ENCODE measurements at places on chromosomes 5 and 9.

- DNase-seq = no peak
Observed at GRCh38 chr5:91150636-91151035, 232.5 kb downstream of the ARRDC3 start.

- no peak for DNase-seq
Observed at GRCh38 chr5:157801-158200, 33.5 kb upstream of the LRRC14B start.

GRCh38 chr9:129038109-129038852, 1.9 kb downstream of the MIGA2 start:
- no peak for DNase-seq

DNA sequence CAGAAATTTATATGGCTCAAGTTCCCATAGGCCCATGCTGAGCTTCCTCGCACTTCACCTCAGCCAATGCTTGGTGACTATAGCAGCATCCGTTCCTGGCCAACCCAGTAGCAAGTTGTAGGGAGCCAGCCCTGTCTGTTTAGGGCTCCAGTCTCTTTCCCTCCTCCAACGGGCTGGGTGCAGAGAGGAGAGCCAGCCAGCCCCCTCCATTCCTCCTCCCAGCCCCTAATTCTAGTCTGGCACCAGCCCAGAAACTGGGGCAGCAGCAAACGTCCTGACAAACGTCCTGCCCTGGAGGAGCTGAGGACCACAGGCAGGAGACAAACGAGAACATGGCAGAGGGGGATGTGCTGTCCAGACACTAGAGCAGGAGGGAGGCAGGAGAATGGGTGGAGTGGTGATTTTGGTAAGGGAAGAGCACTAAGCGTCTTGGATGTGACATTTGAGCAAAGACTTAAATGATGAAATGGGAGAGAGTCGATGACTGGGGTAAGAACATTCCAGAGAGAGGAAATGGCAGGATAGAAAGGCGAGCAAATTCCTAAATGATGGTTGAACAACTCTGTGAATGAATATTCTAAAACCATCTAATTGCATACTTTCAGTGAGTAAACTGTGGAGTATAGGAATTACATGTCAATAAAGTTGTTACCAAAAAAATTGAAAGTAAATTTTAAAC, 222.5 kb upstream of the DAPK1 start:
- DNase-seq = no peak

DNA sequence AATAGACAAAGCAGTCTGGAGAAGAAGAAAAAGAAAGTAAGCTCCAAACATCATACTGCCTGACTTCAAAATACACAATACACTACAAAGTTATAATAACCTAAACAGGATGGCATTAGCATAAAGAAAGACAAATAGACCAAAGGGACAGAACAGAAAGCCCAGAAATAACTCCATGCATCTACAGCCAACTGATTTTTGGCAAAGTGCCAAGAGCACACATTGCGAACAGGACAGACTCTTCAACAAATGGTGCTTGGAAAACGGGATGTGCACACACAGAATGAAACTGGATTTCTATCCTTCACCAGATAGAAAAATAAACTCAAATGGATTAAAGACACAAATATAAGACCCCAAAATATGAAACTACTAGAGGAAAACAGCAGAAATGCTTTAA, 66.6 kb upstream of the SPATA31E1 start:
- DNase-seq = no peak

DNA sequence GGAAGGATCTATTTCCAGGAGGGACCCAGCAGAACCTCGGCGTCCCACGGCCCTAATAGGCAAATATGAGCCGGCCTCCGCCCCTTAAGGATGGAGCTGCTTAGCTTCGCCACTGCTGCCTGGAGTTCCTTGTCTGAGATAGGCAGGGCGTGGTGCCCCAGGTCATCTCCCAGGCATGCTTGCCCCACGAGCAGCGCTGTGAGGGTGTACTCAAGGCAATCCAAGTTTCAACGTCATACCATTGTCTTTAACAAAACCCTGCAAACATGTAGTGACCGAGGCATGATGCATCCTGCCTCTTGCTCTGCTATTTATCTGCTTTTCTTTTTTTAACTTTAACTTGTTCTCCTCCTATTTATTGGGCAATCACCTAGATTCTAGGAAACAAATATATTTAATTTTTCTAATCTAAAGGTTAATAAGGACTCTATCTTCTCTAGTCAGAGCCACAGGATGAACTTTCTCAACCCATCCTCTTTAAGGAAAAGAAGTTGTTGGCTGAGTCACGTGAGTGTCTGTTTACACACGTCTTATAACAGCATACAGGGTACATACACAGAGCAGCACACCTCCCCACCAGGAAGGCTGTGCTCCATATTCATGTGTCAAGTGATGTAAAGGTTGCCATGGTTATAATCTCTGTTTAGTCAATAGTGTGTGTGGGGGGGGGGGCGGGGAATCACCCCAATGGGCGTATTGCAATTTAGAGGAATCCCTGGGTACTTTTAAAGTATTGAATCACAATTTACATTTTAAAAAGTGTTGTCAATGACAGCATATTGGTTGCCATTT, 27.3 kb upstream of the ZSWIM6 start:
- no peak for DNase-seq

- no peak for DNase-seq
Observed at GRCh38 chr5:68286612-68286912, 71.0 kb downstream of the PIK3R1 start.

DNA sequence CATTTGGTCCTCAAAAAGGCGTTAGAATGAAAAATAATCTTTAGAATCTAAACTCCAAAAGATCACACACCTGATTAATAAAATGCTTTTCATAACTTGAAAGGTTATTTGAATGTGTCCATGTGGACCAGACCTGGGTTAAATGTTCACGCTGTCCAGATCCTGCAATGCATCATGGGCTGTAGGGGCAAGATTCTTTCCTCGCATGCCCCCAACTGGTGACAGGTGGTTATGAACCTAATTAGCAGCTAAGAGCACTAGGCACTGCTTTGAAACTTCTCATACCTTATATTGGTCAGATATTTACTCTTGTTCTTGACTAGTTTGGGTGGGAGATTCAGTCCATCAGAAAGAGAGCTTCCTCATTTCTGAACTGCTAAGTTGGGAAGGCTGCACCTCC, 19.3 kb upstream of the PIP5K1B start:
- no peak for DNase-seq

- peak; percentile 62 for DNase-seq
Observed at GRCh38 chr9:101376111-101376848, 8.5 kb downstream of the BAAT start.

- no peak for DNase-seq
Observed at GRCh38 chr5:157266286-157267007, 524 bp downstream of the CYFIP2 start.

DNA sequence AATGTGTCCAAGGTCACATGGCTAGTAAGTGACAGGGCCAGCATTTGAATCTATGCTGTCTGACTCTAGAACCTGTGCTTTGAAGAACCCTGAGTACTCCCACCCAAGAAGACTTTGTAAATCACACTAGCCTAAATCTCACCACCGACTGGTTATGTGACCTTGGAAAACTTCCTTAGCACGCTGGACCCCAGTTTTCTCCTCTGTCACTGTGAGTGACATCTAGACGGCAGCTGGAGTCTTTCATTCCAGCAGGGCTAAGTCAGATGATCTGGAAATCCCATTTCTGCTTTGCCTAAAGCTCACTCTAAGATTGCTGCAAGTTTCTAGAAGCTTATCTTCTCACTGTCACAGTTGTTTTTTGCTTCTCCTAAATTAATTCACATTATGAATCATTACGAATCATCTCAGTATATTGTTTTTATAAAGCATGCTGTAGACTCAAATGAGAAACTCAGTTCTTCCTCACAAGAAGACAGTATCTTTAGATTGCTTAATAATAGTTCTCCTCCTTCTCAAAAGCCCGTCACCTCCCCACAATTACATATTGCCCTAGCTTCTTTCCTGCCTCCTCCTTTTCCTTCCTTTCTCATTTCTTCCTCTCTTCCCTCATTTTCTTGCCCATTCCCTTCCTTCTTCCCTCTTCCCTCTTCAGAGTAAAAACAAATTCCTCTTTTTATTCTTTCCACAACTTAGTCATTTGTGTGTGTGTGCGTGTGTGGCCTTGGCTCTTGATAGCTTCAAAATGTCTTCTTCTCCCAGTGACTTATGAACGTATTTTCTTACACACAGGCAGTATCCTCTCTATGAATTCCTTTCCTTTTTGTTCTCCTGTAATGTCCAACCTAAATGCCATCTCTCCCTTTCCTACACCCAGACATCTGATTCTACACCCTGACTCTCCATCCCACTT, 16.8 kb downstream of the ALDOB start:
- DNase-seq = no peak

- DNase-seq = no peak
Observed at GRCh38 chr5:2574155-2574554, 177.3 kb downstream of the IRX2 start.

- DNase-seq = no peak
Observed at GRCh38 chr5:132378580-132378979, 9.1 kb downstream of the SLC22A5 start.

- DNase-seq = no peak
Observed at GRCh38 chr9:71270554-71270953, 149.1 kb upstream of the TRPM3 start.

GRCh38 chr5:139658928-139659667, 10.9 kb downstream of the CXXC5 start:
- DNase-seq = no peak

DNA sequence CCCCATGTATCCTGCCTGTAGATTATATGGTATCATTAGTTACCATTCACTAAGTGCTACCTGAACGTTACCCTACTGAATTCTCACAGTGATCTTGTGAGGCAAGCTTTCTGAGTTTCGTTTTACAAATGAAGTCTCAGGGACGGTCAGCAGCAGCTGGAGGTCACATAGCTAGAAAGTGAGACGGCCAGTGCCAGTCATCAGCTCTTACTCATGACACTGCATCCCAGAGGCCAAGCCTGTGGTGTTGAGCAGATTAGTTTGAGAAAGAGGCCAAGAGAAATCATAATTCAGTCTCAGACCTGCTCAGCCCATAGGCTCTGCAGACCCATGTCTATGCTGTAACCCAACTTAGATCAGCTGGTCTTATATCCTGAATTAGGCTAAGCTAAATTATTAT, 95.7 kb upstream of the EGFLAM start:
- DNase-seq = no peak

- no peak for DNase-seq
Observed at GRCh38 chr9:135674977-135675376, 11.9 kb downstream of the LCN9 start.

- no peak for DNase-seq
Observed at GRCh38 chr5:154422298-154422697, 23.5 kb upstream of the SAP30L start.

GRCh38 chr9:77011973-77012821, 7.3 kb upstream of the FOXB2 start:
- DNase-seq = no peak

GRCh38 chr5:98750693-98751092, 22.8 kb upstream of the RGMB start:
- DNase-seq = no peak

- DNase-seq = no peak
Observed at GRCh38 chr9:137028263-137029057, 423 bp upstream of the ABCA2 start.

DNA sequence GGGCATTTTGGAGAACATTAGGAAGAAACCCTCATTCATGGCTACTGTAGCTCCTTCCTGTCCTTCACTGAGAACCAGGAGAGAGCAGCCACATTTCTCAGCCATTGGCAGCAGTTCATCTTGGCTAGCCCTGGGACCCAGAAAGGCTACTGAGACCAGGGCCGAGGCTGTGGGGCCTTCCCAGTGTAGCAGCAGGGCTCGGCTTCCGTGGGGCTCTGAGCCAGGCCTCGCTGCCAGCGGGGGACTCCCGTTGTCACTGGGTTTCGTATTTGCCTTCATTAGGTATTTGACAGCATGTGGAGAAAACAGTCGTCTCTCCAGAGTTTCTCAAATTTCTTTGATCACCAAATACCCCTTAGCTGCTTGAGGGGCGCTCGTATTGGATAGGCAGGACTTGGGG, 37.3 kb upstream of the PRDM12 start:
- no peak for DNase-seq

DNA sequence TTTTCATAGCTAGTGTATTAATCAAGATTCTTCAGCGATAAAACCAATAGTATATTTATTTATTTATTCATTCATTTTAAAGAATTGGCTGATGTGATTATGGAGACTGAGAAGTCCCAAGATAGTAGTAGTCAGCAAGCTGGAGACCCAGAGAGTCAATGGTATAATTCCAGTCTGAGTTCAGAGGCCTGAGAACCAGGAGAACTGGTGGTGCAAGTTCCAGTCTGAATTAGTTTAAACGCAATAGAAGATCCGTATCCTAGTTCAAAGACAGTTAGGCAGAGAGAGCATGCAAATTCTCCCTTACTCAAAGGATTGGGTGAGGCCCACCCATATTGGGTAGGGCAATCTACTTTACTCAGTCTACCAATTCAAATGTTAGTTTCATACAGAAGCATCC, 364.2 kb upstream of the RPS23 start:
- no peak for DNase-seq

DNA sequence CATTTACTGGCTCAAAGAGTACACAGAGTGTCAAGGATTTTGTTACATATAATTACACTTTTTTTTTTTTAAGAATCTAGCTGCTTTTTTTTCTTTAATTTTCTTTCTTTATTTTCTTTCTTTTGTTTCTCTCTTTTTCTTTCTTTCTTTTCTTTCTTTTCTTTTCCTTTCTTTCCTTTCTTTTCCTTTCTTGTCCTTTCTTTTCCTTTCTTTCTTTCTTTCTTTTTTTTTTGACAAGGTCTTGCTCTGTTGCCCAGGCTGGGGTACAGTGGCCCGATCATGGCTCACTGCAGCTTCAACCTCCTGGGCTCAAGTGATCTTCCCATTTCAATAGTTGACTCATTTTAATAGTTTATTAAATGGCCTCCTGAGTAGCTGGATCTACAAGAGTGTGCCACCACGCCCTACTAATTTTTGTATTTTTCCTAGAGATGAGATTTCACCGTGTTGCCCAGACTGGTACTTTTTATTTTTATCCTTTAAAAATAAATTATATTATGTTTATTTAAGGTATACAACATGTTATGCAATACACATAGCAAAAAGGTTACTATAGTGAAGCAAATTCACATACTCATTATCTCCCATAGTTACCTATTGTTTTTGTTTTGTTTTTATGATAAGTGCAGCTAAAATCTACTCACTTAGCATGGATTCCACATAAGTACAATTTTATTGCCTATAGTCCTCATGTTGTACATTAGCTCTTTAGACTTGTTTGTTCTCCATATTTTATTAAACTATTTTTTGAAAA, 381.5 kb upstream of the KLF4 start:
- DNase-seq = no peak

DNA sequence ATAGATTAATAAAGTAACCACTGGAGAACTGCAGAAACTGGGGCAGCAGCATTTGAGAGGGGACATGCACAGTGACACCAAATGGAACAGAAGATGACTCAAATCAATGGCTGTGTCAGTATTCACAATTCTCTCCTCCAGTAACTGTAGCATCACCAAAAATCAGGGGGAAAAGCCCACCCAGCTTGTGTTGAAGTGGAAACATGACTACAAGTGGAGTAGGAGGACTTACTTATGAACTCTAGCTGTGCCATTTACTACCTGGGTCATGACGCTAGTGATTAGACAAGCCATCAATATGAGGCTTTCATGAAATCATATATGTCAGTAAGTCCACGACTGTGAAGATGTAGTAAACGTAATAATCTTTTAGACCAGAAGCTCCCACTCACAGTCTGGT, 199.8 kb upstream of the PTGER4 start:
- no peak for DNase-seq

GRCh38 chr9:98016137-98016680, 33.1 kb downstream of the ANP32B start:
- DNase-seq = no peak

GRCh38 chr5:69368458-69369339, 621 bp downstream of the AK6 start:
- no peak for DNase-seq

GRCh38 chr9:120478208-120478607, 101.8 kb downstream of the CDK5RAP2 start:
- DNase-seq = no peak

- no peak for DNase-seq
Observed at GRCh38 chr5:24161559-24161958, 483.2 kb downstream of the CDH10 start.

Measured in BJ (cell line).